Stimulated activated CD4-positive, alpha-beta T cell treated with anti-CD3 and anti-CD28 coated beads, Interleukin-1b, Interleukin-23, amount 100 ng/mL, for 1 hour (primary cell): ENCODE measurements at places on chromosomes 12 and 14.

DNA sequence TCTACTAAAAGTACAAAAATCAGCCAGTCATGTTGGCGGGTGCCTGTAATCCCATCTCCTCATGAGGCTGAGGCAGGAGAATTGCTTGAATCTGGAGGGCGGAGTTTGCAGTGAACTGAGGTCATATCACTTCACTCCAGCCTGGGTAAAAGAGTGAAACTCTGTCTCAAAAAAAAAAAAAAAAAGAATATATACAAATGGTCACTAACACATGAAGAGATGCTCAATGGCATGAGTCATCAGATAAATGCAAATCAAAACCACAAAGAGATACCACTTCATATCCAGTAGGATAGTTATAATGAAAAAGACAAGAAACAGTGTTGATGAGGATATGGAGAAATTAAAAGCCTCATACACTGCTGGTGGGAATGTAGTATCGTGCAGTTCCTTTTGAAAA, 33.6 kb upstream of the METAP2 start:
- DNase-seq, result no peak

GRCh38 chr14:61599942-61600341, 95.4 kb upstream of the HIF1A start:
- DNase-seq, result no peak

DNA sequence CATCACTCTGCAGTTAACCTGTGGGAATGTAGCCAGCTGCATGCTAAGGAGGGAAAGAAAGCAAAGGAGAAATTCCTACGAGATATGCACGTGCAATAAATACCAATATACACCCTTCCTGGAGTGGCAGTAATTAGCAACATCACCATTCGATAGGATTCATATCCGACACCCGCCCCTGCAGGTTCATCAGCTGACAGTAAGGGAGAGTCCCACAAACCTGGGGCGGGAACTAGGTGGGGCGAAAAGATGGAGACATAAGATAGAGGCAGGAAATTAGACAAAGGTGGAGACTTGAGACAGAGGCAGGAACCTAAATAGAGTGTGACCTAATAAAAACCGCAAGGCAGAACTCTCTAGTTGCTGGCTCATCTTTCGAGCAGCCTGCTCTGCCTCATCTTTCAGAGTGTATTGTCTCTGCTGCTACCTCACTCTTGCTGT, 51.6 kb downstream of the PLEKHG3 start:
- peak; percentile 44 for DNase-seq

- DNase-seq, result no peak
Measured at GRCh38 chr12:2536724-2537123, 258.0 kb upstream of the FKBP4 start.

GRCh38 chr12:43290836-43291235, 261.2 kb downstream of the ADAMTS20 start:
- no peak for DNase-seq

DNA sequence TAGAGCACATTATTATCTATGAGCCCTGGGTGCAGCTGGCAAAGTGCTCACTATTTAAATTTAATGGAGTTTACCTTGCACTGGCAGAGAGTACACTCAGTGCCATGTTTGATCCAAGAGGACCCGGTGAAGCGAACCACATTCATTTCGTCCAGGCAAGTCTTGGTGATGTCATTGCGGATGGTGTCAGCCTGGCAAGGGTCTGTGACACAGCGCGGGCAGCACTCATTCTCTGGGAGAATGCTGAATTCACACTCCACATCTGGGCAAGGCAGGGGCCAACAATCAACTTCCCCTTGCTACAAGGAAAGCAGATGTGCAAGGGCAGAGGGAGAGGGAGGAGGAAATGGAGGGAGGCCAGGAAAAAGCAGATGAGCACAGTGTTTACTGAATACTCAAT, 356.2 kb downstream of the NELL2 start:
- no peak for DNase-seq

- no peak for DNase-seq
Measured at GRCh38 chr14:55535516-55536203, 44.3 kb upstream of the KTN1 start.

DNA sequence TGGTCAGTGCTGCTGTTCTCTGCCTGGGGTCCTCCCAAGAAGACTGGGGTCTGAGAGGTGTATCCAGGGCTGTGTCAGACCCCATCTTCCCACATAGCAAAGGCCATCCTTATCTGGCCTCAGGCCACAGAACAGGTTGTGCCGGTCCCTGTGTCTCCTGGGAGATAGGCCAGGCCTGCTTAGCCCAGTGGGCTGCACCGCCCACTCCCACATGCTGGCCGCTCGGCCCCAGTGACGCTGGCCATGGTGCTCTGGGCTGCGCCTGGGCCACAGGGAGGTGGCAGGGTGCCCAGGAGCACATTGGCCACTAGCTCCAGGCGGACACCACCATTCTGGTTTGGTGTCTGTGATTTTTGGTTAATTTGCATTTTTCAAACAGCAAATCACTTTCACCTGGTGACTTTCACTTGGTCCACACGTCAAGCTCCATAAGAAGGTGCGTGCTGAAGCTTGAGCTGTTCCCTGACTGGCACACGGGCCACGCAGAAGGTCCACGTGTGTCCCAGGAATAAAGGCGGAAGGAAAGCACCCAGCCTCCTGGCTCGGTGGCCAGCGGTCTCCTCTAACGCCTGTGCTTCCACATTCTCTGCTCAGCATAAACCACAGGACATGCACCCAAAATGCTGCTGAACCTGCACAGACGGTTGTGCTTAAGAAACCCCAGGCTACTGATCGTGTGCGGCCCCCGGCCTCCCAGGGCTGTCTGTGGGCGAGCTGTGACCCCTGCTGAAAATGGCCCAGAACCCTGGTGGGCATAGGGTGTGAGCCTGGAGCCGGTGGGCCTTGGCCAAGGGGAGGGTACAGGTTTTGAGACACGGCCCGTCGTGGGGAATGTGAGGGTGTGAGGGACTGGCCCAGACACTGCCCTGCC, 4.6 kb downstream of the FBRSL1 start:
- DNase-seq, result no peak

DNA sequence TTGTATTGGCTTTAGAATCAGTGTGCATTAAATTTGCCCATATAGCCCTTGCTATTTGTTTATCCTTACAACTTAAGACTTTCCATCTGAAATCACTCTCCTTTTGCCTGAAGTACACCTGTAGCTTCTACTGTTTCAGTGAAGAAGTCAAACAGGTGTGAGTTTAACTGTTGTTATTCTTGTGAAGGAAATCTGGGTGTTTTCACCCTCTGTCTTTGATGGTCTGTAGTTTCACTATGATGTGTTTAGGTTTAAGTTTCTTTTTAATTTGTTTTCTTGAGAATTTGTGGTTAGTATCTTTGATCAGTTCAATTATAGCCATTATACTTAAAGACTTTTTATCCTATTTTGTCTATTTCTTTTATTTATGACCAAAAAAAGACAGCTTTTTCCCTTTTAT, 68.9 kb upstream of the BBS10 start:
- no peak for DNase-seq

GRCh38 chr12:30095511-30095910, 311.8 kb upstream of the TMTC1 start:
- DNase-seq, result no peak

DNA sequence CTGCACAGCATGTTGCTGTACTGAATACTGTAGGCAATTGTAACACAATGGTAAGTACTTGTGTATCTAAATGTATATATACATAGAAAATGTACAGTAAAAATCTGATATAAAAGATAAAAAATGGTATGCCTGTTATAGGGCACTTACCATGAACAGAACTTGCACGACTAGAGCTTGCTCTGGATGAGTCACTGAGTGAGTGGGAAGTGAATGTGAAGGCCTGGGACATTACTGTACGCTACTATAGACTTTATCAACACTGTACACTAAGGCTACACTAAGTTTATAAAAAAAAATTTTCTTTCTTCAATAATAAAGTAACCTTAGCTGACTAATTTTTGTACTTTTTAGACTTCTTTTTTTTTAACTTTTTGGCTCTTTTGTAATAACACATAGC, 24.2 kb upstream of the NEDD1 start:
- DNase-seq, result no peak

DNA sequence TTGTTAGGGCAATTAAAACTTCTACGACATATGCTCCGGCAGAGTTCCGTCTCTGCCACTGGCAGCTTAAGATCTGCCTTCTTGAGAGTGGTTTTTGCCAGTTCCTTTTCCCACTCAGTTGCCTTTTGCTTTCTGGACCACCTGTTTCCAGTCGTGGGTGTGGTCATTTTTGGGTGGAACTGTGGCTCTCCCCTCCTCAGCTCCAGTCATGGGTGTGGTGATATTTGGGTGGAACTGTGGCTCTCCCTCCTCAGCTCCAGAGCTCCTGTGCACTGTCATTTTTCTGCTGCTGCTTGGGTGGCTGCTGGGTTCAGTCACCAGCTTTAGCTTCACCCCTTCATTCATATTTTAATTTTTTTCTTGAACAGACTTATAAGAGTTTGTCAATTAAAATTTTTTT, 25.3 kb downstream of the WDR20 start:
- no peak for DNase-seq

- DNase-seq, result no peak
Measured at GRCh38 chr12:104750061-104750460, 208.0 kb downstream of the SLC41A2 start.

- DNase-seq, result no peak
Measured at GRCh38 chr12:128806573-128806972, 17.2 kb downstream of the SLC15A4 start.

DNA sequence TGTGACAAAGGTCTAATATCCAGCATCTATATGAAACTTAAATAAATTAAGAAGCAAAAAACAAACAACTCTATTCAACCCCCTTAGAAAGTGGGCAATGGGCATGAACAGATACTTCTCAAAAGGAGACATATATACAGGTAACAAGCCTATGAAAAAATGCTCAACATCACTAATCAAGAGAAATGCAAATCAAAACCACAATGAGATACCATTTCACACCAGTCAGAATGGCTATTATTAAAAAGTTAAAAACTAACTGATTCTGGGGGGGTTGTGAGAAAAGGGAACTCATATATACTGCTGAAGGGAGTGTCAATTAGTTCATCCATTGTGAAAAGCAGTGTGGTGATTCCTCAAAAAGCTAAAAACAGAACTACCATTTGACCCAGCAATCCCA, 198.9 kb downstream of the BMP4 start:
- DNase-seq, result no peak
